ENCODE measurements at places on chromosomes 11 and 22.

- no peak for DNase-seq
These were observed 3.1 kb downstream of the ZNF202 start for GRCh38 chr11:123738374-123738773.

GRCh38 chr11:76654298-76654851 is 16.2 kb downstream of the LRRC32 start:
- DNase-seq = no peak

DNA sequence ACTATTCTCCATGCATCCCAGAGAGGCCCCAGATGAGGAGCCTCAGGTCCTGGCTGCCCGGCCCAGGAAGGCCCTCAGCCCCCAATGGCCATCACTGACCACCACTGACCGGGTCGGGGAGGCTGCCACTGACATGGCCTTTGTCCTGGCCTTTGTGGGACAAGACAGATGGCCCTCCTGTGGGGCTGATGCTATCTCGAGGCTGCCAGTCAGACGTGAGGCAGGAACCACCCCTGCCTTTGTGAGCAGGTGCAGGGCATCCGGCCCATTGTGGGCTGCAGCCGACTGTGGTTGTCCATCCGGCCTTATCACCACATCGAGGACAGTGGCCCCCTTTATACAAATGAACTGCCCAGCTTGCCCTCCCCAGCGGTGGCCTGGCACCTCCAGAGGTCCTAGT is 5.5 kb downstream of the GP1BB start:
- DNase-seq = peak; percentile 66

DNA sequence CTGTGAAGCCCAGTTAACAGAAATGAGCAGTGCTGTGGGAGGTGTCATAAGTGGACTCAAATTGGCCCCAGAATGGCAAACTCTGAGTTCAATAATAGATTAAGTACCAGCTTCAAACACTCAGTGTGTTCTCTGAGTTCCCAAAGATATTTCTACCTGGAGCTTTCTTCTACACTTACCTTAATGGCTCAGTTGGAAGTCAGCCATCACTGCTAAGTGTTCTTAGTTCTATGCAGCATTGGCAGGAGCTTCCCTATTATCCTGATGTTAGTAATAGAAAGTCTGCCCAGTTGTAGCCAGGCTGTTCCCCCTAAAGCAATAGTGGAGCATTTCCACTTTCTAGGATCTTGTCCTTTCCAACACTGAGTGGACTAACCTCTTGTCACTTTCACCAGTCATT is 9.7 kb upstream of the PIK3IP1 start:
- DNase-seq = no peak

DNA sequence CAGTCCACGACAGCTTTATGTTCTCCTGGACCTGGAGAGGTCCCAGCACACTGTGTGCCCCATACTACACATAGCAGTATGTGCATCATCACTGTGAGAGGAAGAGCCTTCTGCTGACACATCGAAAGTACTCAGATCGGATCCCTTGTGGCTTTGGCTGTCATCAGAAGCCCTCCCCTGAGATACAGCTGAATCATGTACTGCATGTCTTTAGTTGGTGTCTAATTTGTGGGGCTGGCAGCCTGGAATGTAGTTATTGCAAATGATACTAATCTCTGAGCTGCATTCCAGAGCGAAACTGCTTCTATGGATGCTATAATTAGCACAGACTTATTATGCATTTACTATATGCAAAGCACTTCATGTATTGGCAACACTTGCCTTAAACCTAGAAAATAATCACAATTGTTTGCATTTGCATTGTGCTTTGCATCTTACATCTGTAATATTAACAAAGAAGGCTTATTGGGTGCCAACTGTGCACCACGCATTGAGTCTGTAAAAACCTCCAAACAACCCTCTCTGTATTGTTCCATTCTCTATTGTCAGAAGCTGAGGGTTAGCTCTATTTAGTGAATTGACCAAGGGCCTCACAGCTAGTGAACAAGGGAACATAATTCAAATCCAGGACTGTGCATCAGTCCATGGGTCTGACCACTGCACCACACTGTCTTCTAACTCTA is 89.2 kb upstream of the CRTAM start:
- no peak for DNase-seq

Data from SK-N-SH (cell line).